ENCODE measurements at places on chromosomes 13 and 19.

GRCh38 chr13:25977216-25977615 lies 74.6 kb downstream of the SHISA2 start:
- DNase-seq, result no peak

- no peak for DNase-seq
Observed at GRCh38 chr19:17862711-17863519, 3.2 kb downstream of the RPL18A start.

DNA sequence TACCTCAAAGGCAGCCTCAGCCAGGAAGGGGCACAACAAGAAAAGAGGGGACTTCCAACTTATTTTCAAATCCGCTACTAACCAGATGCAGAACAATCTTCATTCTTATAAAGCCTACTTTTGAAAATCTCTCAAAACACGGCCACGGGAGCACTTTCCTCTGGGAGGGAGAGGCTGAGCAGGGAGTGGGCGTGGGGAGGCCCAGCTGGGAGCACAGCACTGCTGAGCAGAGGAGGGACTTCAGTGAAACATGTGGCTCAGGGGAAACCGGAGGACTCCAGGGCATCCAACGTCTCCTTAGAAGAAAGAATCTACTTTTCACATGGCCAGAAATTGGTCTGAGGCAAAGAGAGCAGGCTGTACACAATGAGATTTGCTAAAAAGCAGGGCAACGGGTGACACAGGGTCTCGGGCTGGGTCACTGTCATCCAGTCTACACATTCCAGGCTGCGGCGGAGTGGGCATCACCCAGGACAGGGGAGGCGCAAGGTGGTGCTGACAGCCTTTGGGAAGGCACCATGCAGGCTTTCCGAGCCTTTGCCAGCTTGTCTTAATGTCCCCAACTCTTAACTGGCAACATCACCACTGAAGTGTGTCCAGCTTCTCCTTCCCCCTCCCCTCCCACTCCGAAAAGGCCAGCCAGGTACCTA lies 117.1 kb downstream of the STK24 start:
- DNase-seq, result no peak

- DNase-seq, result no peak
Observed at GRCh38 chr13:51330791-51331190, 8.7 kb upstream of the SERPINE3 start.

DNA sequence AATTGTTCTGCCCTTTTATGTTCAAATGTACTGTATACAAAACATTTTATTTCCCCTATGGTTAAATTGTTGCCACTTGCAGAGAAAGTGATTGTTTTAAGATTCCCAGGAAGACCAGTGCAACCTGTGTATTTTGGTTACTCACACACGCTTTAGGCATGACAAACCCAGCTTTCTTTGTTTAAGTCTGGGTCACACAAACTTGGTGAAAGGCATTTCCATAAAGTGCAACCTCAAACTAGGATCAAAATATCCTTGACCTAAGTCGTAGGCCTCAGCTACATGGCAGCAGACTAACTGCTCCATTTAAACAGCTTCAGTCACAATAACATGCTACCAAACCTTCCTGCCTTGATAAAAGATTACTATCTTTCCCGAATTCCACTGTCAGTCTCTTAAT lies 639.0 kb upstream of the PRR20A start:
- DNase-seq, result no peak

GRCh38 chr13:66809485-66809884 lies 420.7 kb downstream of the PCDH9 start:
- no peak for DNase-seq

DNA sequence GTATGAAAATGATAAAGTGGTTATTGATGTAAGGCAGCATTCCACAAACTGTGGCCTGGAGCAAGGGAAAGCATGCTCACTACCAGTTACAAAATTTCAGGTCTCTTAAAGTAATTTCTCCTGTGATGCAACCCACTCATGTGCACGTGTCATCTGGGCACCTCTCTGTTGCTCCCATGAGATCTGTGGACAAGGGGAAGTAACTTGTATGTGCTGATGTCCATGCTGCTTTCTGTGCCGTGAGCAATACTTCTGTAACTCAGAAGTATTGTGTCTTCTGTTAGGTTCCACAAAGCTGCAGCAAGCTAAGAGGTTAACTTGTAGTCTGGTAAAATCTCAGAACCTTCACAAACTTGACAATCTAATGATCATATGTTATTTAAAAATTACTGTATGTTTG lies 930.0 kb upstream of the SLITRK6 start:
- no peak for DNase-seq

DNA sequence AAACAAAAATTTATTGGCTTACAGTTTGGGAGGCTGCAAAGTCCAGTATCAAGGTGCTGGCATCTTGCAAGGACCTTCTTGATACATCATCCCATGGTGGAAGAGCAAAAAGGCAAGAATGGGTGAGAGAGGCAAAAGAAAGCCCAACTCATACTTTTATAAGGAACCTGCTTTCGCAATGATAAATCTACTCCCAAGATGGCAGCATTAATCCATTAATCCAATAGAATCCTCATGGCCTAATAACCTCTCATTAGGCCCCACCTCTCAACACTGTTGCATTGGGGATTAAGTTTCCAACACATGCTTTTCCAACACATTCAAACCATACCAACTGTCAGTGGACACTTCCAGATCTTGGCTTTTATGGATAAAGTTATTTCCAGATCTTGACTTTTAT lies 48.7 kb upstream of the ZNF507 start:
- DNase-seq, result no peak

GRCh38 chr19:56403764-56404704 lies at the start of gene ZNF583:
Gene ZNF583, plus strand, starts transcription at chr19:56404332. Its CDS starts 2,783 bp downstream, at chr19:56407115.
- peak; percentile 85 for DNase-seq

- no peak for DNase-seq
Observed at GRCh38 chr13:101231751-101232428, 184.4 kb downstream of the NALCN start.

DNA sequence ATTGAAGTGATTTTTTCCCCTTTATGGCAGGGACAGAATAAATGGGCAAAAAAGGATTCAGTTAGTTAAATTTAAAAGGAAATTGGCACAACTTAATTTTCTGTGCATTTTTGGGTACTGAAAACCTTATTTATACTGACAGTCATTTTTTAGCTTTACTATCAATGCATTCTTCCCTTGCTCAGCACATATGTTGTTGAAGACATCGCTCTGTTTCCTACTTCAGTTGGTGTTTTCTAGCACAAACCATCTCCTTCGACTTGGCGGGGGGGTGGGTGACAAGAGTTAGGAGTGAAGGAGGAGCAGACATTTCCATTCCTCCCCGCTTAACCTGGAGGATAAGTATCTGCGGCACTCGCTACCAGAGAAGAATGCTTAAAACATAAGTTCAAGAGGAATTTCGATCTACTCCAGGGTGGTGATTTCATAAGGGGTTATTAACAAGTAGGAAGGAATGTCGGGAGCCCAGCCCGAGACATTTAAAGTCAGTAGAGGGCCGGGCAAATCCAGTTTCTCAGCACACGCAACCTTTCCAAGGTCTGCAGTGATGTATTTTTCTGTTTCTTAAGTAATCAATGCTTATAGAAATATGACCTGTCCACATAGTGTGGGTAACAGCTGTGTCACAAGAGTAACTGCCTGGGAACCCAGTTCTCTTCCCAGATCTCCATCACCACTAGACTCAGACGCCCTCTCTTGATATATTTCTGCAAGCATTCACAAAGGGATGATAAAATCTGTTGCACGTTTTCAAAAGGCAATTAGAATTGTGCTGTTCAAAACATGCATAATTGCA lies 525.8 kb downstream of the MYO16 start:
- DNase-seq, result no peak

DNA sequence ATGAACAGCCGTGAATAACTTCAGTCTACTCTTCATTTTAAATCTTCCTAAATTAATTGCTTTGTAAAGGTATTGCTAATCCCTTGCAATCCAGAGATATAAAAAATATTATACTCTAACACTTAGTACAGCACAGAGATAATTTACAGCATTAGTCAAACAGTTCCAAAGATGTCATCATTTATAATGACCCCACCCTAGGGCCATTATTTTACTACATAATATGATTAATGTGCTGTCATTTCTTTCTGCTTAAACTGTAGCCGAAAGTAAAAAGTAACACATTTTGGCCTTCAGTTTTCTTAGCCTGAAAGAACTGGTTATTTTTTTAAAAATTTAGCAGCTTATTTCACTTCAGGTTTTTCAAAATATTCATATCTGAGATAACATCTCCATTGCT lies 256.3 kb upstream of the RFC3 start:
- no peak for DNase-seq

DNA sequence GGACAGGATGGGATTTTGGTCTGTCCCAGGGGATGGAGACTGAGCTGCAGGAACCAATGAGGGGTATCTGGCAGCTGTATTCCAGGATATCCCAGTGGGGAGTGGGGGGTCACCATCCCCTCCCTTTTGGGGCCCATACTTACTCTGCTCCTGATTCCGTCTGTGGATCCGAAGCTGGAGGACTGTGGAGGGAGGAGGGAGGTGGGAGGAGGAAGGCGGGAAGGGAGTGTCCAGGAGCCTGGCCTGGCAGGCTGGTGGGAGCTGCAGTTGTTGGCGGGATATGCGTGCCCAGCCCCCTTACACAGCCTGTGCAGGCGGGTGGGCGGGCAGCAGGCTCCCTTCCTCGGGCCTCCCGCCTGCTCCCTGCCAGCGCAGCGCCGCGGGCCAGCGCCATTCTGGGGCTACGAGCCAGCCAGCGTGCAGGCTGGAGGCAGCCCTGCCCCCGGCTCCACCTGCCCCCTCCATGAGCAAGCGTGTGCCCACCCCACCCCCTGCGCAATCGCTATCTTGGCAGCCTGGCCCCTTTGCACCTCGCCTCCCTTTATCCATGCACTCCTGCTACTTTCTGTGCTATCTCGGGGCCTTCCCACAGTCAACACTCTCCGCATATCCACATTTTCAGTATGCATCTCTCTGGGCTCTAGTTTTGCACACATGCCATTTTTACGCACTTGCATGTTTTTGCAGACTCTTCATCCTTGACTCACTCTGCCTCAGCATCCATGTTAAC lies 2.8 kb downstream of the MAMSTR start:
- no peak for DNase-seq

- DNase-seq, result no peak
Observed at GRCh38 chr19:11534948-11535347, 3.7 kb upstream of the CNN1 start.
